ENCODE measurements at places on chromosomes 4 and X. TPM values are rescaled to one million over a fixed set of nuclear protein-coding genes. Genes with fewer than 3 reads are reported as not detected.

IL13RA2 gene
- total RNA-seq = 2.9 TPM

GSX2 gene
- not detected for total RNA-seq

GRCh38 chr4:24013668-24014422, 124.0 kb upstream of the PPARGC1A start:
- DNase-seq = no peak

DNA sequence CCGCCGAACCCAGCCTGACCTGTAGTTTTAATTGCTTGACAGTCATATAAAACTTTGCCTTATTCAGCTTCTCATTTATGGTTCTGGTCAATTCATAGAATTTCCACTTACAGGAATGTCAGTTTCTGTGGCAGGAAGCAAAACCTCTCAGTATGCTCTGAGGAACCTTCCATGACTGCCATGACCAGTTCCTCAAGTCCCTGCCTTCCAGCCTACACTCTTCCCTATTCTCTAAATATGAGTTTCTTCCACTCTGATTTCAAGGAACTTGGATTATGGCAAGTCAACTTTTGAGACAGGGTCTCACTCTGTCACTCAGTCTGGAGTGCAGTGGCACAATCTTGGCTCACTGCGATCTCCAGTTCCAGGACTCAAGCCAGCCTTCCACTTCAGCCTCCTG, 26.0 kb upstream of the NSUN7 start:
- DNase-seq = no peak

- DNase-seq = no peak
These were observed 2.7 kb upstream of the NALF2 start for GRCh38 chrX:69501429-69501828.

- DNase-seq = no peak
These were observed 337.1 kb upstream of the CTSO start for GRCh38 chr4:156290811-156291210.

DNA sequence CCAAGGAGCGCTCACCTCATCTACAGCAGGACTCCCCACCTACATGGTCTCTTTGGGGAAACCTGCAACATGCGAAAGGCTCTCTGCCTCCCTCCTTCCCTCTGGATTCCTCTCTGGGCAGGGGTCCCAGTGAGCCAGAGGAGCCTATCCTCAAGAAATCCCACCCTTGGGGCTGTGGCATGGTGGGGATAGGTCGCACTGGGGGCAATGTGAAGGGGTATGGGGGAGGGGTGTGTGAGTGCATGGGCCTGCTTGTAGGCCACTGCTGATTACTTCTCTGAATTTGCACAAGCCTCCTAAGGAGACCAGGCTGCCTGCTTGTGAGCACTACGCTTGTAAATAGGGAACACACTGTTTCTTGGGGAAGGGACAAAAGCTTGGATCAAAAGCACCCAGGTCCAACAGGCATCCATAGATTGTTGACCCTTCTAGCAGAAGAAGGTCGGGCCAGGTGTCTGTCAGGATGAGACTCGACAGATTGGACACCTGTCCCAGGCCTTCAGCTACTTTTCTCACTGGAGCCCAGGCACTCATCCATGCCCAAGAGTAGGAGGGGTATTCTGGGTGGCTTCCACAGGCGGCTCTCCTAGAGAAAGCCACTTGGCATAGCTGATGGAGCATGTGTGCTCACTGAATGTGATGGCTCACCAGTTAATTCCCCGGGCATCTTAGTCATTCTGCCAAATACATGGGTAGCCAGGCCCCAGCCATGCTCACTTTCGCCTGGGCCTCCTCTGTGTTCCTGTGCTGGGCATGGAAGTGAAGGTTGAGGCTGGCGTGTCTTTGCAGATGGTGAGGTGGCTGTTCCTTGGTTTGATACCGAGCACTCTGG, 75.0 kb downstream of the NBDY start:
- DNase-seq = no peak

DNA sequence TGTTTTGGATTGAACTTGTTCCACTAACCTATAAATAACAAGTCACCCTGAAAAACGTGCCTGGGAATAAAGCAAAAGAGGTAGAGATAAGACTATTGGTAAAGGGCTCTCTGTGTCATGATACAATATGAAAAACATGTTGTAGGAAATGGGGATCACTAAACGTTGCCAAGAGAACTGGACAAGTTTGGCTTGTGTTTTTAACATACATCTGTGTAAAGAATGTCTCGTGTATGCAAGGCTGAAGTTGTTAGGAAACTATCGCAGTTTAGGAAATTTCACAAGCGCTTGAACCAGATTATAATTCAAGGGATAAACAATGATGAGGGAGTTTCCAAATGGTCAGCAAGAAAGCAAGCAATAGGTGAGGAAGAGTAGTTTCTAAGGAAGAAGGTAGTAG, 655.8 kb downstream of the PCDH7 start:
- DNase-seq = no peak

GRCh38 chr4:174856926-174857800, 28.1 kb upstream of the GLRA3 start:
- no peak for DNase-seq

- no peak for DNase-seq
These were observed 104.0 kb downstream of the CPZ start for GRCh38 chr4:8696369-8697127.

GRCh38 chr4:72951628-72952027, 117.9 kb downstream of the COX18 start:
- no peak for DNase-seq

DNA sequence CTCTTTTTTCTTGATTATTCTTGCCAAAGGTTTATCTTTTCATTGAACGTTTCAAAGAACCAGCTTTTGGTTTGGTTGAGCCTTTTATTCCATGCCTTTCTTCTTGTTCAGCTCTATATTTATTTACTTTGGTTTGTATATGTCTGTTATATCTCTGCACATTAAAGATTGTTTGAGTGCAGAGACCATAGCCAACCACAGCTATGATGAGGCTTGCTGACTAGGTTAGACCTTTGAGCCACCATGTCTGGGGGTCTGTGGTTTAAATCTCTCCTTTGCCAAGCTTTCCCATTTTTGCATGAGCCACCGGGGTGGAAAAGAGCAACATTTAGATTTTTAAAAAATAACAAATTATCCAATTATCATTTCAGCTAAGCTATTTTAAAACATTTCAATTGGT, 96.1 kb downstream of the NHS start:
- no peak for DNase-seq

GRCh38 chr4:118224243-118224829, 128.5 kb downstream of the PRSS12 start:
- DNase-seq = no peak

GRCh38 chr4:147735413-147736301, 3.8 kb downstream of the ARHGAP10 start:
- no peak for DNase-seq

DNA sequence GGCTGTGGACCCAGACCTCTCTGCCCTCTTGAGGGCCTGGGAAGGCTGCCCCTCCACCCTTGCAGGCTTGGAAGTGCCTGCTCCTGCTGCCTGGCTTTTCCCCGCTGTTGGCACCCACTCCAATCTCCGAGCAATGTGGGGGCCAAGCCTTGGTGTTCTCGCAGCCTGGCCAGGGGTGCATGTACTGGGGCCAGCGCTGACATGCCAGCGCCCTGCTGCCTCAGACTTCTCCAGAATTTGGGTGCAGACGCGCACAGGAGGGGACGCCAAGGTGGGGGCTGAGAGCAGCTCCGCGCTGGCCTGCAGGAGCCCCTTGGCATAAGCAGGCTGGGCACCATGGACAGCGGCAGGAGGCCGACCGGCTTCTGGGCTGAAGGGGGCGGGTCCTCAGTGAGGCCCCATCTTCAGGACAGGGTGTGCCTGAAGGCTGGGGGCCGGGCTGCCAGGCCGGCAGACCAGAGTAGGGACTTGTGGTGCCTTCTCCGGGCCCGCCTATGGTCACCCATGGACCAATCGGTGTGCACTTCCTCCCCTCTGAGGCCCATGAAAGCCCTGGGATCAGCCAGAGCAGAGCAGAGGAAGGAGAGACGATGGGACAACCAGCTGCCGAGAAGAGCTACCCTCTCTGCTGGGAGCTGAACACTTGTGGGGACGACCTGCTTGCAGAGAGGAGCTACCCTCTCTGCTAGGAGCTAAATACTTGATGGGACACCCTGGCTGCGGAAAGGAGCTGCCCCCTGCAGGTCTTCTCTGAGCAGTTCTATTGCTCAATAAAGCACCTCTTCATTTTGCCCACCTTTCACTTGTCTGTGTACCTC, 118.3 kb downstream of the DNAAF6 start:
- no peak for DNase-seq

- DNase-seq = no peak
These were observed 201.2 kb upstream of the NWD2 start for GRCh38 chr4:37043342-37043741.

DNA sequence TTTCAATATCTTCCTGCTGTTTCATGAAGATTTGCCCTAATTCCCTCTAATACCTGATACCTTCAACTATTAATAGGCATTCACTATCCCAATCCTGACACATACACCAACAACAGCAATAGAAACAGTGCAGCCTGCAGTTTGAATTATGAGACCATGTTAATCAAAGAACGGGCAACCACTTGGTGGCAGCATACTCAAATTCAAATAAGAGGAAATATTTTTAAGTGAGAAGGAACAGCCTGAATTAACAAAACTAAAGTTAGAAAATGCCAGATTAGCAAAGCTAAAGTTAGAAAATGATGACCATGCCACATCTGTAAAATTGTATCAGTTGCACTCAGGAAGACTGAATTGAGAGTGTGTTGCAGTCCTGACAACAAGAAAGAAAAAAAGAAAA, 204.9 kb downstream of the SMARCA1 start:
- DNase-seq = no peak
